ENCODE measurements at places on chromosomes 12 and 14.
A peak's percentile ranks its signal among the peaks of the same experiment; 100 is the strongest.

- DNase-seq: no peak
Measured at GRCh38 chr14:87656315-87656714, 336.7 kb downstream of the GALC start.

- DNase-seq: no peak
Measured at GRCh38 chr12:22380031-22380430, 45.5 kb upstream of the ST8SIA1 start.

DNA sequence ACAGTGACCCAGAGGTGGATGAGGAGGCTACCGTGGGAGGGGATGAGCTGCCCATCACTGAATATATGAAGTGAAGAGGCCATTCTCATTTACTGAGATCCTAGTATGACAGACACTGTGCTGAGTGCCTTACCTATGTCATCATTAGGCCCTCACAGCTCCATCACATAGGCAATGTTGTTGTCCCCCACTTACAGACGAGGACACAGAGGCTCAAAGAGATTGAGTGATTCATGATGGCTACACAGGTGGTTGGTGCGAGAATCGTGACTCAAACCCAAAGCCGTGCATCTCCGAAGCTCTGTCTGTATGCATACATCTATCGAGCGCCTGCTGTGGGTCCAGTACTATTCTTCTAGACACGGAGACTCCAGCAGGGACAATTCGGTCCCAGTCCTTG lies 5.9 kb upstream of the CCDC197 start:
- DNase-seq: no peak

DNA sequence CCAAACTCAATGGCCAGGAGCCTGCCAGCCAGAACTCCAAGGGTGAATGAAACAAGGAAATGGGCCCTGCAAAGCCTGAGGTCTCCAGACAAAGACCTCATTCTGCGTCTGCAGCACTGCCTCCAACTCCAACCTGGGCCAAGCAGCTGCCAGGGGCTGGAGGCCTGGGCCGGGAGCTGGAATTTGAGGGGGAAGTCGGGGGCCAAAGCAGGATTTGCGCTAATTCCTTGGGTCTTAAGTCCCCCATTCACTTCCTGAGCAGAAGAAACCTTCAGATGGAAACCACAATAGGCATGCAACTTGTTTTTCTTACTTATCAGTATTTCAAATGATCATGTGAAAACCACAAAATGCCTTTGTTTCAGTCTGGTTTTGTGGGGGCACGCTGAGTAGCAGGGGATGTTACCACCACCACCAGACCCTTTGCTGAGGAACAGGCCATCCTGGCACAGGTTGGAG lies 23.0 kb upstream of the TC2N start:
- no peak for DNase-seq

DNA sequence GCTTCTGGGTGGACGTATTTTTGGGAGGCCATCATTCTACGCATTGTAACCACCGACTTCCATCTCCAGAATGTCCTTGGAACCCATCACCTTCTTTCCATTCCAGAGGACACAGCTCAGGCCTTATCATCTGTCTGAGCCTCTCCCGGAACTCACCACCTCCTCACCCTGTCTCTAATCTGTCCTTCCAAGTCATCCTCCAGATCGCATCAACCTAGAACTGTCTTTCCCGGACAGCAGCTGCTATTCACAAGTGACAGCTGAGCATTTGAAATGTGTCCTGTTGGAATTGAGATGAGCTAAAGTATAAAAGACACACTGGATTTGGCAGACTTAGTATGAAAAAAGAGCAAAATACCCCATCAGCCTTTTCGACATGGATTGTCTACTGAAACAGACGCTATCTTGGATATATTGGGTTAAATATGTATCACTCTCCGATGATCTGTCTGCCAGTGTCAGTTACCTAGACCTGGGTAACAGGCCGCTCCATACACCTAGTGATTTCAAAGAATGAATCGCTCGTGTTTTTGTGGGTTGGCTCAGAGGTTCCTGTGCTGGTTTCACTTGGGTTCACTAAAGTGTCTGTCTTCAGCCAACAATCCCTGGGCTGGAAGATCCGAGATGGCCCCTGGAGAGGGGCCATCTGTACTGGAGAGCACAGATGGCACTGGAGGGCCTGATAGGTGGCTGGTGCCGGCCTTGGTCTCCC lies 104.4 kb upstream of the RFLNA start:
- DNase-seq: no peak

DNA sequence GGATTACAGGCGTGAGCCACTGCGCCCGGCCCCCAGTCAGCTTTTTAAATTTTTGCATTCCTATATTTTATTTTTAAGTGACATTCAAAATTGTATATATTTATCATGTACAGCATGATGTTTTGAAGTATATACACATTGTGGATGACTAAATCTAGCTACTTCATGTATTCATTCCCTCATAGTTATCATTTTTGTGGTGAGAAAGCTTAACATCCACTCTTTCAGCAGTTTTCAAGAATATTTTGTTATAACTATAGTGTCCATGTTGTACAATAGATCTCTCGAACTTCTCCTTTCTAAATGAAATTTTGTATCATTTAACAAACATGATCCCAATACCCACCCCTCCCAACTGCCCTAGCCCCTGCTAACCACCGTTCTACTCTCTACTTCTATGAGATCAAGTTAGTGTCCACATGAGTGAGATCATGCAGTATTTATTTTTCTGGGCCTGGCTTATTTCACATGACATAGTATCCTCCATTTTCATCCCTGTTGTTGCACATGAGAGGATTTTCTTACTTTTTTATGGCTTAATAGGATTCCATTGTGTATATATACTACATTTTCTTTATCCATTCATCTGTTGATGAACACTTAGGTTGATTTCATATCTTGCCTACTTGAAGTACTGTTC lies 8.8 kb upstream of the HEBP1 start:
- DNase-seq: no peak

- DNase-seq: peak; percentile 11
Measured at GRCh38 chr12:68293347-68293746, 38.8 kb downstream of the MDM1 start.

GRCh38 chr14:42504433-42504832 lies 897.8 kb downstream of the LRFN5 start:
- DNase-seq: peak; percentile 6

DNA sequence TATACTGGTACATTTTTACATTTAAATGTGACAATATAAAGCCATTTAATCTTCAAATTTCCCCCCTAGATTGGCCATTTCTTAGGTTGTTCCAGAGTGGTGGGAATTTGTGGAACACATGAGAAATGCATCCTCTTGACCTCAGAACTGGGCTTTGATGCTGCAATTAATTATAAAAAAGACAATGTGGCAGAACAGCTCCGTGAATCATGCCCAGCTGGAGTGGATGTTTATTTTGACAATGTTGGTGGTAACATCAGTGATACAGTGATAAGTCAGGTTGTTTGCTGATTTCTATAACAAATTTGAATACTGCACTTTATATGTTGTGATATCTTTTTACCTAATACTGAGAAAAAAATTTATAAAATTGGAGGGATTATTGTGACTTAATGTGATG lies 7.6 kb upstream of the ZNF410 start:
- peak; percentile 59 for DNase-seq

DNA sequence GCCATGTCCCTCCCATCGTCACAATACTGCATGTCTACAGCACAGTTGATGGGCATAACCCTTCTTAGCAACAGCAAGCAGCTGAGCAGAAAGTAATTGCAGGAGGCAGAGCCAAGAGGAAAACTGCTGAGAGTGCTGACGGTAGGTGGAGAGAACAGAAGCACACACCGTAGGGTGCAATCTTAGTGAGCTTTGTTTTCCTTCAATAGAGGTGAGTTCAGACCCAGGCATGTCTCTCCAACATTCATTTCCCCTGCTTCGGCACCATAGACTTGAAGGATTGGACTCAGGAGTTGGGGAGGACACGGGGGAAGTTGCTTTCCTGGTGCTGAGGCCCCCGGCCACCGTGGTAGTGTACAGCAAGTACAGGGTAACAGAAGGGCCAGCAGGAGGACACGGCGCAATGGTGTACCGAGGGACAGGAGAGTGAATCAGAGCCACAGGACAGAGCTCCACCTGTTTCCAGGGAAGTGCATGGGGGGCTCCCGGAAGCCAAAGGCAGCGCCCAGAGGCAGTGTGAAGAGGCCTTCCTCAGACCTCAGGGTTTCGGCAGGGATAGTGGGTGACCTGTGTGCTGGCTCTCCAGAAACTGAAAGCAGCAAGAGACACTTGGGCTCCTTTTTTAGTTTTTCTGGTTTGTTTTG lies 36.3 kb upstream of the SINHCAF start:
- no peak for DNase-seq

GRCh38 chr12:29152223-29152868 lies 3.3 kb downstream of the FAR2 start:
- DNase-seq: no peak

DNA sequence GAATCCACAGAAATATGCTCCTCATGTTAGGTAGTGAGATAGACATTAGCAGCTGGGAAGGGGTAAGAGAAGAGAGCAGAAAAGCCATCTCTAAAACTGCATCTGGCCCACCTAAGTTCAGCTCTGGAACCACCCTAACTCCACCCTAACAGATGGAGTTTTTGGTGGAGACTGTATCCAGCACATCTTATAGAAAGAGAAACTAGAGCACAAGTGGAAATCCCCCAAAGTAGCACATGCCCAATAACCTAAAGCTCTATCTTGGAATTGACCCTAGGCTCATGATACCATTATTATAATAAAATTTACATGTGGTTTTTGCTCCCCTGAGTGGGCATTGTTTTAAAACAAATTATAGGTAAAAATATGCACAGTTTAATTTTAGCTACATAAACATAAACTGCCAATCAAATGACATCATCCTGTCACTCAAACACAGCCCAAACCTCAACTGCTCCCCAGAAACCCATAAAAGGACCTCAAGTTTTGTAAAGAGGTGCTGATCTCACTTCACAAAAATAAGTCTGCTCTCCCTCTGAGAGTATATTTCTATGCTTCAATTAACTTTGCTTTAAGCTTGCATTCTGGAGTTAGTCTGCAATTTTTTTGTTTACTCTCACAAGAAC lies 206.4 kb downstream of the PIK3C2G start:
- DNase-seq: no peak

GRCh38 chr12:49413010-49413409 lies 45.7 kb downstream of the SPATS2 start:
- DNase-seq: peak; percentile 33

DNA sequence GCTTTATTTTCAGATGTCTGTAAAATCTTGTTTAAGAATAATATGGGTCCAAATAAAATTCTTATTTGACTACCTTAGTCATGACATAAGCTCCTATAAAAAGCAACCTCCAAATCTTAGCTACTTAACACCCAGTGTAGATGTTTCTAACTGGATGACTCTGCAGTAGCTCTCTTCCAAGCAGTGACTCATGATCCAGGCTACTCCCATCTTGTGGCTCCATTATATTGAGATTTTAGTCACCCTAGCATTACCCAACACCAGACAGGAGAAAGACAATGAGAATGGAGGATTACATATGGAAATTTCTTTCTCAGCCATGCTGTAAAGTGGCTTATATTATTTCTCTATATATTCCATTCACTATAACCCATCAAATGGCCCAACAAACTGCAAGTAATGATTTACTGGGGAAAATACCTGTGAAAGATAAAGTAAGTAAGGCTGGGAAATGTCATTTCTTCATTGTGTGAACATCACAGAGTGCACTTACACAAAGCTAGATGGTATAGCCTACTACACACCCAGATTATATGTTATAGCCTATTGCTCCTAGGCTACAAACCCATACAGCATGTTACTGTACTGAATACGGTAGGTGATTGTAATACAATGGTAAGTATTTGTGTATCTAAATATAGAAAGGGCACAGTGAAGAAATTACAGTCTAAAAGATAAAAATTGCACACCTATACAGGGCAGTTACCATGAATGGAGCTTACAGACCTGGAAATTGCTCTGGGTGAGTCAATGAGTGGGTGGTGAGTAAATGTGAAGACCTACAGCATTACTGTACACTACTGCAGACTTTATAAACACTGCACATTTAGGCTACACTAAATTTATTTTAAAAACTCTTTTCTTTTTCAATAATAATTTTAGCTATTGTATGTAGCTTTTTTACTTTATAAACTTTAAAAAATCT lies 163.2 kb downstream of the DYRK2 start:
- DNase-seq: peak; percentile 96

DNA sequence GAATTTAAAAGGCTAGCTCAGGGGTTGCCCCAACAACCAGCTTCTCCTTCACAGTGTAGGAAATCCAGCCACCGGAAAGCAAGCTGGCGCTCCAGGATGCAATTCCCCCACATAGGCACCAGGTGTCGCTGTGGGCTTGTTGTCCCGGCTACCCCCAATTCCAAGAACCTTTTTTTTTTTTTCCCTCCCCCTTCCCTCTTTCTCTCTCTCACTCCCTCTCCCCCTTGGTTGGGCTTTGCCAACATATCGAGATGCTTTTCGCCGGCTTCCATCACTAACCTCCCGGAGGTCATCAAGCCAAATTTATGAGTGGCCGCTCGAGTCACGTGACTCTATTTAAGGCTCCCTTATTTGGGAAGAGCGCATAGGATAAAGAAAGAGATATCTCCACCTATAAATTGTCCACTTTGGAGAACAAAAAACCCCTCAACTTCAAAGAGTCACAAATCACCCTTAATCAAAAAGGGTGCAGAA lies at the start of gene HOXC5:
Gene HOXC5, plus strand, starts transcription at position 424 of the 474 bp plus-strand sequence. CDS start 73 bp downstream, outside the sequence.
- peak; percentile 98 for DNase-seq

- DNase-seq: peak; percentile 45
Measured at GRCh38 chr12:16076557-16076956, 165.4 kb downstream of the DERA start.

DNA sequence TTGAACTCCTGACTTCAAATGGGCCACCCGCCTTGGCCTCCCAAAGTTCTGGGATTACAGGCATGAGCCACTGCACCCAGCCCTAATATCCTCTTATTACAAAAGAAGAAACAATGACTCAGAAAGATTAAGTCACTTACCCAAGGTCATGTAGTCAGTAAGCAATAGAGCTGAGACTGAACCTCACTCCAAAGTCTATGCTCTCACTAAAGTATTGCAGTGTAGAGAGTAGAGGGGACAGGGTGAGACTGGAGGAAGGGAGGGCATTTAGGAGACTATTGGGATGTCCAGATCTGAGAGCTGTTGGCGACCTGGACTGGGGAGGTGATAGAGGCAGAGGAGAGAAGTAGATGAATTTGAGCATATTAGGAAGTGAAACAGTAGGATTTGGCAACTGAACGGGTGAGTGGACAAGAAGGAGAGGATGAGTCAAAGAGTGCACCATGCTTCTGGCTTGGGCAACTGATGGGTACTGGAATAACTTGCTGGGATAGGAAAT lies 11.8 kb downstream of the P2RX7 start:
- peak; percentile 63 for DNase-seq

- DNase-seq: peak; percentile 18
Measured at GRCh38 chr12:74780182-74780849, 242.7 kb downstream of the ATXN7L3B start.

Data from fibroblast of mammary gland (primary cell).